Esophagus squamous epithelium (tissue), 5 donors: ENCODE measurements at places on chromosomes 5 and 9.

GRCh38 chr9:88007291-88007650, 32.9 kb upstream of the CDK20 start:
- DNase-seq: no peak

DNA sequence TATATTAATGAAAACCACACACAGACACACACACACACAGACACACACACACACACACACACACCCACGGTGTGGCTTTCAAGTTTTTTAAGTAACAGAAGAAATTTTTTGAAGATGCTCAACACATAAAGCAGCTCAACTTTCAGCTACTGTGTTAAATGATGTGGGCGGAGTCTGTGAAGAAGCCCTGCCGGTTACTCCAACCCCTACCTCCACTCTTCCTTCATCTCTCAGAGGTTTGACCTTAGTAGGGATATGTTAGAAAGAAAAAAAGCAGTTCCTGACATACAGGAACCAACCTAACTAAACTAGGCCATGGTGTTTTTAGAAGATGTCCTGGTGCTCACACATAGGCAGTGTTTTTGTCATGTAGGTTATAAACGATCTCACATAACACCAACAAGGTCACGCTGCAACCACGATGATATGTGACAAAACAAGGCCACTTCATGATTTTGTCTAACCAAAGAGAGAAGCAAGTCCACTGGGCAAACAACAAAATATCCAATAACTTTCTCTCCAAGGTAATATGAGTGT, 112.8 kb downstream of the EMB start:
- no peak for DNase-seq

DNA sequence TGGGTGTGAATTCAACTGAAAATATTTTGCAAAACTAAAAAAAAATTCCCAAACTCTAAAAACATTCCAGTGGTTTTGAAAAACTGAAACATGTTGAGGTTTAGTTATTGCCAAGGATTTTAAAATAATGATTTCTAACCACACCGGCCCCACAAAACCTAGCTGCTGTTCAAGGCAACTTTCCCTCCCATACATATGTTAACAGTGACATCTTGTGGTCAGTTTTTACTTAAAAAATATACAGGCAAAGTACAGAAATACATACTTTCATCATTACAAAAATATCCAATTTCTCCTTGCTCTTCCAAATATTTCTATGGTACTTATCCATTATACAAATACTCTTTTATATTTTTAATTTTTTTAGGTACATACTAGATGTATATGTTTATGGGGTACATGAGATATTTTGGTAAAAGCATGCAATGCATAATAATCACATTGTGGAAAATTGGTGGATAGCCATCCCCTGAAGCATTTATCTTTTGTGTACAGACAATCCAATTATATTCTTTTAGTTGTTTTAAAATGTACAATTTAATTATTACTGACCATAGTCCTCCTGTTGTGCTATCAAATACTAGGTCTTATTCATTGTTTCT, 34.4 kb upstream of the MRPS30 start:
- no peak for DNase-seq

- DNase-seq: no peak
Observed at GRCh38 chr5:171992813-171993212, 13.6 kb downstream of the FBXW11 start.

GRCh38 chr5:40655138-40655537, 24.6 kb upstream of the PTGER4 start:
- DNase-seq: no peak

DNA sequence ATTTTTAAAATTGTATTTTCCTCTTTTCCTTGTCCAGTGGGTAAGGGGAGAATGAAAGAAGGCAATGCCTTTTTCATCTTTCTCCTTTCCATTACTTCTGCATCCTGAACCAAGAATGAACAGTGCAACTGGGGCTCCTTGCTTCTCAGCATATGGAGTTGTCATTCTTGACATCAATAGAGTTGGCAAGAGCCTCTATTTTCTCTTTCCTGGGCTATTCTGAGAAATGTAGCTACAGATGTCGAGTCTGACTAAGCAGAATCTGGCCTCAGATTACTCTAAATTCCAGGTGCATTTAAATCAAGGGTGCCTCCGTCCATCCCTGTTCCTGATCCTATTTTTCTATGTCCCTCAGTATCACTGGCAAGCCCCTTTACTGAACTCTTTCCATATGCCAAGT, 244.8 kb downstream of the GLIS3 start:
- no peak for DNase-seq

DNA sequence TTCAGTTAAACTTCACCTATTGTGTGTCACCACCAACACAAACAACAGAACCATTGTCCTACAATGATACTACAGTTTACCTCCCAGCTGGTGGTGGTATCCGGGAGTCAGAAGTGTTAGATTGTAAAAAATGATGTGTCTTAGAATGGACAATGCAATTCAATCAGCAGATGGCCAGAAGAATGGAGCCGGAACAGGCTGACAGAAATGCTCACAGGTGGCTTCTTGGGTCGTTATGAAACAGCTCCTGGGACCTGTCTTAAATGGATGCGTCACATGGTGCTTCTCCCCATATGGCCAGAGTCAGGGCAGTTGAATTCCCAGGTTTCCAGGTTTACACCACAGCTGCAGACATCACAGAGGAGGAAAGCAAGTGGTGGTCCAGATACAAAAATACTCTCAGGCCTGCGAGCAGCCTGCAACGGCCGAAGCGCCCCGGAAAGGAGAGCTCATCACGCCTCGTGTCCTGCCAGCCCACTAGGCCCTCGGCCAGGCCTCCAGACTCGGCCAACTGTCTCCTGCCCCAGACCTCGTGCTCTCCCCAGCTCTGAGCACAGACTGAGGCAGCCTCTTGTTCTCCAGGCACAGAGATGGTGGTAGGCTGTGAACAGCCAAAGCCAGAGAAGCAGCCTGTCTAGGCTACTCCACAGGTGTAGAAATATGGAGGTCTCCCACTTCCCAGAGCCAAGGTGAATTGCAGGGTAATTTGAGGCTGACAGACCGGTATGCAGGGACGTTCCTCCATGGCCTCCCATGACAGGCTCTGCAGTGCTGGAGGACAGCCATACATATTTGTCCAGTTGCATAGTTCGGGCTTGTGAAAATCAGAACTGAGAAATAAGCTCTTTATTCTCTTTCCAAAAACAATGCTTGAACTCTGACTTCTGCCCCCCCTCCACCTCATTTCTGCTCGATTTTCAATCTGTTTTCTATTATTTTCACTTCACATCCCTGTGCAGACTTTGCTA, 98.5 kb upstream of the SPATA31C2 start:
- no peak for DNase-seq

- DNase-seq: no peak
Observed at GRCh38 chr5:38079620-38080402, 178.5 kb upstream of the EGFLAM start.

DNA sequence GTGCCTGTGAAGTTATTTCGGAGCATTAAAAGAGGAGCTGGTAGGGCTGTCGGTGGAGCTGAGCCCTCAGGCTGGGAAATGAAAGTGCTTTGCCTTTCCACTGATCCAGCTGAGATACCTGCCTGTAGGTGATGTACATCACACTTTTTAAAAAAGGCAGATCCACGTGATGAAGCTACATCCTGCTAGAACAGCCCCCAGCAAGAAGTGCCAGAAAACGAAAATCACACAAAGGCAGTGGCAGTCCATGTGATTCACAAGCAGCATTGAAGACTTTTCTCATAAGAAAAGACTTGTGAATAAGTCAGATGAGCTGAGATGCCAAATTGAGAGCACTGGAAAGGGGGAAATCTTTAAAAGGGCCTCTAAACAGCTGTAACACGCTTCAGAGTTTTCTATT, 765.1 kb downstream of the PTPRD start:
- no peak for DNase-seq

- no peak for DNase-seq
Observed at GRCh38 chr9:13721481-13722235, 442.2 kb upstream of the MPDZ start.

DNA sequence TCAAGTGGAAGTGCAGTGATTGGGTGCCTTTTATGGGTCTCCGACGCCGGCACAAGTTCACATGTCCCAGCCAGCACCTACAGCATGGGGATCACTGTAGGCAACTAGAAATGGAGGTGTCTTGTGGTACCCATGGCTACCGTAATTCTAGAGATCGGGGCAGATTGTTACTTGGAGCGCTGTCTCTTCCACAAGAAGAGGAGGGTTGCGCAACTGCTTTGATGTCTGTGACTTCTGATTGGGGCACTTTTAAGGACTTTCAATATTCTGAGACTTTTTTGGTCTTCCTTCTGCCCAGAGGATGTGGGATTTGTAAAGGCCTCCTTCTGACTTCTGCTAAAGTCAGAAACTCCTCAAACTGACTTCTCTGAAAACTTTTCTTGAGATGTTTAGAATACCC, 41.9 kb downstream of the GLRX start:
- no peak for DNase-seq

DNA sequence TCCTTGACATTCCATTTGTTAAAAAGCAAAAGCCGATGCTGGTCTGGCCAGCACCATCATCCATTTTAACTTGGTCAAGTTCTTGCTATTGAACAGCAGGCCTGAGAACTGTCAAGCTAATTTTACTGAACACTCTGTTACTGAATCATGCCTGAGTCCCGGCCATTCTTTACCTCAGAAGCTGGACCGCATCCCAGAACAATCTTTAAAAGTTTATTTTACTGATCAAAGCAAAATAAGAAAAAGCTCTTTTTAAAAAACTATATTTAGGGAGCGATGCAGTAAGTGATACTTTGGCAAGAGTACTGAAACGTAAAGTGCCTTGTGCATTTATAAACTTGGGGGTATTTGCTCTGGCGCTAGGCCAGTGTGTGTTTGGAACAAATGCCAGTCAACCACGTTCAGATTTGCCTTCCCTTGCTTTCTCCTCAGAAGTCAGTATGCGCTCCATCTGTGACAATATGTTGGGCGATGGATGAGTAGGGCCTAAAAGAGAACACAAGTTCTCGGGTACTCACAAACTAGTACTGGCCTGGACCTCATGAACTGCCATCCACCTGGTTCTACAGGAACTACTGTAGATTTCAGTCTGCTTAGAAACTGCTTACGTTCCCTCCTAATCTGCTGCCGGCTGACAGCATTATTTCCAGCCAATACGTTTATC, 161.9 kb downstream of the MAPKAP1 start:
- DNase-seq: no peak

DNA sequence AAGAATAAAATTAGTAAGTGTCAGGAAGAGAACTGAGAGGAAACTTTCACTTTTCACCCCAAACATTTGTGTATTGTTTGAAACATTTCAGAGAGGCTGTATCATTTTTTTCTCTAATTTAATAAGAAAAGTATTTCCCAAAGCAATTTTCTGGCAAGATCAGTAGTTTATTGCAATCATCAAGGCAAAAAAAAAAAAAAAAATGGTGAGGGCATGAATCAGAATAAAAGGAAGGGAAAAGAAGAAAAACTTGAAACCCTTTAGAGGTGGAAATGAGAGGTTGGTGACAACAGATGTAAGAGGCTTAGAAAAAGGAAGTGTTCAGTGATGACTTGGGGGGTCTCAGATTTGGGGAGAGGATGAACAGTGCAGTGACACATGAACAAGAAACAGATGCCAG, 13.3 kb downstream of the SHC3 start:
- DNase-seq: no peak

- no peak for DNase-seq
Observed at GRCh38 chr9:121185774-121186403, 15.8 kb downstream of the RAB14 start.

DNA sequence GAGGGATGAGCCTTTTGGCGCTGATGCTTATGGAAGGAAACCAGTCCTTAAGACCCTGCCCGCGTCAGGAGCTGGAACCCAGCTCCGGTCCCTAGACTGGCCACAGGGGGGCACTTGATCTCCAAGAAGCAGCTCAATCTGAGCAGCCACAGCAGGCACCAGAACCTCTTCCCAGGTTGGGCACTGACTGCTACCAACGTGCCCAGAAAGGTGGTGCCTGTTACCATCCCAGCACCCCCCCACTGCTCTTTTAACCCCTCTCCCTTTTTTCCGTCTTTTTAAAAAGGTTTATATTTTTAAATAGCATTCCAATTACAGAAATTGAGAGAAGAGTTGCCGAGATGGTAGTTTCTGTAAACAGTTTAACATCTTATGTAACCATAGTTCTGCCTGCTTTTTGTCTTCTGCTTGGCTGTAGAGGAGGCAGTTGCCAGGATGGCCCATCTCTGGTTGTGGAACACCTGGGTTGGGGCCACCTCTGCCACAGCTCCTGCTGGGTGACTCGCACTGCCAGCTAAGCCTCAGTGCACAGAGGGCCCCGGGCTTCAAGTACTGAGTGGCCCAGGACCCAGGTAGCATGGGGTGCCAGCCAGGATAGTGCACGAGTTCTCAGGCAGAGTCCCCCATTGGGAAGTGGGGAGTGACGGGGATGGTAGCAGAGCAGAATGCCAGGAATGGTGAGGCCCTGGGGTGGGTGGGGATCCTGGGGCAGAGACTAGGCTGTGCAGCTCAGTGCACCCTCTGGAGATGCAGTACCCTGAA, 62.8 kb downstream of the PFDN1 start:
- DNase-seq: no peak

DNA sequence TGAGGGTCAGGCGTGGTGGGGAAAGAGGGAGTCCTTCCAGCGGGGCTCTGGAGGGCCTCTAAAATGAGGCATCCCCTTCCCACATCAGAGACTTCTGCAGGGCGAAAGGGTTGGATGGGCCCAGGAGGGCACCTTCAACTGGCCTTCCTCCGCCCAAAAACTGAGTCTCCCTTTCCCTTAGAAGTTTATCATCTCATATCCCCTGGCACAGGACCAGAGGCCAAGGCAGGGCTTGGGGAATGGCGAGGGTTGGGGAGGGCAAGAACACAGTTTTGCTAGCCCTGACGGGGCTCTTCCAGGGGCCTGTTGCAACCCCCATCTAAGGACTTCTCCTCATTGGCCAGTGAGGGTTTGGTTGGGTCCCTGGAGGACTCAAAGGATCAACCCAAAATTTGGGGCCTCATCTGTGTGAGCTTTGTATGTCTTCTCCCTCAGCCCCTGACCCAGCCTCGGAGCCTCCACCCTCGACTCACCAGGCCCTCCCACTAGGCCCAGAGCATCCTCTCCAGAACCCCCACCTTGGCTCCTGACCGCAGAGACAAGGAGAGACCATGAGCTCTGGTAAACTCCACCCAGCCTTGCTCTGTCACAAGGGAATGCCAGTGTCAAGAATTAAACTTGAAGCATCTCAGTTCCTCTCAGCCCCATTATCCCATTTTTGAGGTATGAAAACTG, 24.1 kb downstream of the AQP7 start:
- DNase-seq: no peak

- no peak for DNase-seq
Observed at GRCh38 chr5:116439905-116440304, 134.7 kb downstream of the SEMA6A start.

DNA sequence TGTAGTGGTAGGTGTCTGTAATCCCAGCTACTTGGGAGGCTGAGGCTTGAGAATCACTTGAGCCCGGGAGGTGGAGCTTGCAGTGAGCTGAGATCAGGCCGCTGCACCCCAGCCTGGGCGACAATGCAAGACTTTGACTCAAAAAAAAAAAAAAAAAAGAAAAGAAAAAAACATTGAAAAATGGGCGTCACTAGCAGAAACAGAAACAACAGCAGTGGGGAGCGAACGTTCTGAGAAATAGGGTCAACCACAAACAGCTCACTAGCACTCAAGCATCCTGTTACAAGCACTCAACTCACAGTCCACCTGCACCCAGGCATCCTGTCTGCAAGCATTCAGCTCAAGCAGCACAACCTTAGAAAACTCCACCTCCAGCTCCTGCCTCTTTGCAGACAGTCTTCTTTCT, 17.2 kb downstream of the TRIM14 start:
- DNase-seq: peak; percentile 34

GRCh38 chr9:10127867-10128266, 484.9 kb downstream of the PTPRD start:
- no peak for DNase-seq
